ENCODE measurements at places on chromosomes 7 and 10.

- DNase-seq: no peak
Observed at GRCh38 chr10:88996927-88997326, 6.3 kb downstream of the FAS start.

GRCh38 chr10:16777473-16778370 lies 39.5 kb downstream of the RSU1 start:
- no peak for DNase-seq

DNA sequence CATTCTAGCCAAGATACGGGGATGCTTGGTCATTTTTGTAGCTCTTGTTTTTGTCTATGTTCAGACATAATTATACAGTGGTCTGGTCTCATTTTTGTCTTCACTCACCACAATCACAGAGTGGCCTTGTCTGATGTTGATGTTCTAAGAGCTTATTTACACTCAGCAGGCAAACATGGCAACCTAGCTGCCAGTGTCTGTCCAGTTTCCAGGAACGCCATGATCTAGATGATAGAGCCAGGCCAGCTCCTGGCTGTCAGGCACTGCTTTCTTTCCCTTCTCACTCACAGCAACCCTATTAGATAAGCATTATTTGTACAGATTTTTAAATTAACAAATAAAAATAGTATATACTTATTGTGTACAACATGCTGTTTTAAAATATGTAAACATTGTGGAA lies 98.6 kb upstream of the PHF14 start:
- no peak for DNase-seq

- DNase-seq: no peak
Observed at GRCh38 chr7:44067064-44067951, 1.9 kb upstream of the PGAM2 start.

DNA sequence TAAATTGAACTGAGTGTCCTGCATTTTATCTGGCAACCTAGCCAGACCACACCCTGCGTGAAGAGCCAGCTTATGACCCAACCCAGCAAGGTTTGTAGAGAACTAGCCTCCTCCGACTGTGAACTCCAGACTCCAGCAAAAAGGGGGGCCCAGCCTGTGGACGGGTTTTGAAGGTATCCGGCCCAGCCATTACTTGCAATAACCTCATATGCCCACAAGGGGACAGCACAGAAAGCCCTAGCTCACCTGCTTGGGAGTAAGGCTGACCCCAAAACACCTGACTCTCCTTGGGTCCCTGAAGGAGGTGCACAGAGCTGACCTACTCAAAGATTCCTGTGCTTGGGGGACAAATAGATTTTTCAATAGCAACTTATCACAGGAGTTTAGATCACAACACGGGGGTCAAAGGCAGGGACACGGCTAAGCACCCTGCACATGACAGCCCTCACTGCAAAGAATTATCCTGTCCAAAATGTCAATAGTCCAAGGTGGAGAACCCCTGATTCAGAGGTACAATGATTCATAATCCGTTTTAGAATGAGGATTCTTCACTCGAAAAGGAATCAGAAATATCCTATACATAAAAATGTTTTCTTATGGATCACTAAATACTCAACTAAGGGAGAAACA lies 4.6 kb downstream of the TRPV6 start:
- peak; percentile 3 for DNase-seq

- no peak for DNase-seq
Observed at GRCh38 chr10:6135039-6135438, 46.2 kb downstream of the RBM17 start.

GRCh38 chr10:67853512-67853911 lies 15.5 kb upstream of the DNAJC12 start:
- no peak for DNase-seq

DNA sequence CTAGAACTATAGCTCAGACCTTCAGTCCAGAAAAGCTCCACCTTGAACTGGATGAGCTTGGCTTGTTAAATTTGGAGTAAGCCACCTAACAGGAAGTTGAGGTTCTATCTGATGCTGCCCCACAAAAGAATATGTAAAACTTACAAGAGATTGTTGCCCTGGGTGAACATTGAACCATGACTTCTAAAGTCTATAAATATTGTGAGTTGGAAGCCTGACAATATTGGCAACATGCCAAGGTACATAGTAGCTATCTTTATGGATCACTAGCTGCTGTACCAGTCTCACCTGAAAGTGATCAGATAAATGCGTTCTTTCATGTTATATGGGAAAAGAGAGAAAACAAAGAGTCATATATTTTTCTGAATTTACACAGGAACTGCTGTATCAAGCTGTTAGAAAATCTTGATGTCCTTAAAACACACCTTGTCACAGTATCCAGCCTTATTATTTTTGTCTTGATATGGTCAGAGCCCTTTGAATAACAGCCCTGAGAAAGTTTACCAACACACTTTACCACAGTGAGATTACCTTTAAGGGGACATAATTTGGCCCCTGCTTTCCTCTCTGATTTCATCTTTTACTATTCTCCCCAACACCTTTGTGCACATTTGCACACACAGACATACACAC lies 92.0 kb downstream of the LSMEM1 start:
- no peak for DNase-seq

DNA sequence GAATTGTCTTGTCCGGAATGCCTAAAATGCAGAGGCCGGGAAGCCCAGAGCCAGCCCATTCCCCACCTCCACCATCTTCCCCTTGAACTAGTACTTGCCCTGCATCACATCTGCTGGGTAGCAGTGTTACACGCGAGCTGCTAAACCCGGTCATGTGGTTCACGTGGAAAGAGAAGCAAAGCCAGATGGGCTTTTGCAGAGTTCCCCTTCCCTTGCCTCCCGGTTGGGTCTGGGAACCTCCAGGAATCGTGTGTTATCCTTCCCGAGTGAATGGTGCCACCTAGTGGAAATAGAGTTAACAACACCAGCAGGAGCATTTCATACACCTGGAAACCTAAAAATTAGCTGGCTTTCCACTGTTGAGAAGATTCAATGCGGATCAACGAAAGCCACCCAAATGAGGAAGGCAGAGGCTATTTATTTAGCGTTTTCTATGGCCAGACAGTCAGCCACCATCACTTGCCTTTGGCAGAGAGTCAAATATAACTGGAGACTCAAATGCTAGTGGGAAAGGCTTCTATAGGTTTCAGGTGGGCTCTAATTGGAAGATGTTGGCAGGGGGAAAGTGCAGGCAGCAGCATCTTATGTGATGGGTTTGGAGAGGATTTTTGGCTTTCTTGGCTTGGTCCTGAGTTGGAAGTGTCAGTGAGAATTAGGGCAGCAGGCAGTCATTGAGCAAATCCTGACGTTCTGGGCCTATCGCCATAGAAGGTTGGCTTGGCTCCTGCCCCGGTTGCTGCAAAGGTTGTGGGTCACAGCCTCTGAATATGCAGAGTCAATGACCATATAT lies 12.9 kb upstream of the DENND2A start:
- DNase-seq: no peak

GRCh38 chr10:126290232-126290631 lies 98.0 kb downstream of the ADAM12 start:
- no peak for DNase-seq

DNA sequence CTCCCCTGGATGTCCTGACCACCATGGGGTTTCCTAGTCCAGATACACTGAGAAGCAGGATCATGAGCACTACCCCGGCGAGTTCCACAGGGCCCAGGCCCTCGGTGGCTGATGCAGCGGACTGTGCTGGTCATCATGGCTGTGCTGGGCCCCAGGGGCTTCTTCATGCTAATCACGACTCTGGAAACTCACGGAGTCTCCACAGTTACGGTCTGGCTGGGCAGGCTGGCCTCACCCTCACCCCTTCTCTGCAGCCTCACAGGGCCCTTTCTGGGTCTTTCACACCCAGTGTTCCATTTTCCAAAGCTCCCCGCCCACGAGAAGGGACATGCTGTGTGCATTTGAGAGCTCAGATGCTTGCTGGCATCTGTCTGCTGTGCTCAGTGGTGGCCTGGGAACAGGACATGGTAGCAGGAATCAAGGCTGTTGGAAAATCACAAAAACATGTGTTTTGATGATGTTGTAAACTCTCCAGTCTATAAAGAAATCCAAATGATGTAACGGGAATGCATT lies 119.0 kb downstream of the PTPN20 start:
- DNase-seq: no peak

GRCh38 chr7:105786520-105787470 lies 89.6 kb downstream of the ATXN7L1 start:
- DNase-seq: no peak

GRCh38 chr10:104096692-104097091 lies 11.0 kb upstream of the COL17A1 start:
- DNase-seq: no peak

DNA sequence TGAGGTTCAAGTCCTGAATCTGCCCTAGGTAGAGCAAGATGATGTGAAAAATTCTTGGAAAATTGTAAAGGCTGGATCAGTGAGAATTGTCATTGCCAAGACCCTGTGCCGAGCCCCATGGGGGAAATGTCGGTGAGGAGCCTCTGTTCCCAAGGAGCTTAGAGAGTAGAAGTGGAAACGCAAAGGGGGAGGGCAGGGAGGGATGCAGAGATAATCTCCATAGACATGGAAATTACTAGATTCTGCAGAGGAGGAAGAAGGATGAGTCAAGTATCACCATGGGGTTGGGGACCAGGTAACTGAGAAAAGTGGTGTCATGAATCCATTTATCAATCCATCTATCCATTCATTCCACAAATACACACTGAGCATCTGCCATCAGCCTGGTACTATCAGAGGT lies 26.0 kb downstream of the DUSP5 start:
- DNase-seq: no peak

DNA sequence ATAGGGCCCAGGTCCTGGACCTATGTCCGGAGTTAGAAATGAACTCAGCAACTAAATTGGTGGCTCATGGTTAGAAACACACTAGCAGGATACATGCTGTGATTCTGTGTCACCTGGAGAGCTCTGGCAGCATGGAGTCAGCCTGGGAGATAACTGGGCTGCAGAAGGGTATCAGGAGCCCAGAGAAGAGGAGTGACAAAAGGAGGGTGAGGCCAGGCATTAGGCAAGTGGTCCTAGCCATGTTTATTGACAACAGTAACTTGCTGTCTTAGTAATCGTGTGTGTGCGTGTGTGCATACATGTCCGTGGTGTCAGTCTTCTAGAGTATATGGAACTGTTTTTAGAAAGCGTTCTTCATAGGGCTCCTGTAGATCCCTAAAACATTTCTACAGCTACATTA lies 157.5 kb upstream of the PHYHIPL start:
- DNase-seq: no peak

DNA sequence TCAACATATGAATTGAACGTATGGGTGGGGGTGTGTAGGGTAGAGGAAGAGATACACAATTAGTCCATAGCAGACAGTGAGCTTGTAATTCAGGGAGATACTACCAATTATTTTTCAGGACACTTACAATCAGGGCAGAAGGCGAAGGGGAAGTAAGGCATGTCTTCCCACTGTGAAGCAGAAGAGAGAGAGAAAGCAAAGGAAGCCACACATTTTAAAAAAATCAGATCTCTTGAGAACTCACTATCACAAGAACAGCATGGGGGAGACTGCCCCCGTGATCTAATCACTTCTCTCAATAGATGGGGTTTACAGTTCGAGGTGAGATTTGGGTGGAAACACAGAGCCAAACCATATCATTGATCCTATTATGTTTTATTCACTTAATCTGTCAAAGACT lies 116.4 kb upstream of the RPA3 start:
- no peak for DNase-seq

DNA sequence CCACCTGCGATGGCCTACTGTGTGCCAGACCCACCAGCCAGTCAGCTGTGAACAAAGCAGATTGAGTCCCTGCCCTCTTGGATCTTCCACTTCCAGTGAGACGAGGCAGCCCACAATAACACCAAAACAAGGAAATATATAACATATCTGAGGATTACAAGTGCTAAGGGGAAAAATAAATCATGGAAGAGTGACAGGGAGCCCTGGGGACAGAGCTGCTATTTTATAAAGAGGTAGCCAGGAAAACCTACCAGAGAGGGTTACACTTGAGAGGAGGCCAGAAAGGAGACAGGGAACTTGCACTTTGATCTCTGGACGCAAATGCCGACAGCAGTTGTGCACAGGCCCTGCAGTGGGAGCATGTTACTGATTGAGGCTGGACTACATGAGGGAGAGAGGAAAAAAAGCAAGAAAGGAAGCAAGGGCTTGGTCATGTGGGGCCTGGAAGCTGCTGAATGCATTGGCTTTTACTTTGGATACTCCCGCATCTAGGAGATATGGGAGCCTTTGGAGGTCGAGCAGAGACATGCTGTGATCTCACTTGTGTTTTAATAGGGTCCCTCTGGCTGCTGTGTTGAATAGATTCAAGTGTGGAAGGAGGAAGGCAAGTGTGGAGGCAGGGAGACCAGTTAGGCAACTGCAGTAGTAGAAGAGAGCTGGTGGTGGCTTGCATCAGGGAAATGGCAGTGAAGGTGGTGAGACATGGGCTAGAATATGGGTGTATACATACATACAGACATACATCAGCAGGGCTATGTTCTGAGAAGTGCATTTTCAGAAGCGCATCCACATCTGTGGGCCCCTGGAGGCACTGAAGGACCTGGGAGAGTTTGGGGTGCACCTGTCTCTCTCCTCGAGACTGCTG lies 26.2 kb downstream of the MINDY4 start:
- no peak for DNase-seq

GRCh38 chr10:11245095-11245479 lies 227.4 kb downstream of the CELF2 start:
- DNase-seq: no peak

DNA sequence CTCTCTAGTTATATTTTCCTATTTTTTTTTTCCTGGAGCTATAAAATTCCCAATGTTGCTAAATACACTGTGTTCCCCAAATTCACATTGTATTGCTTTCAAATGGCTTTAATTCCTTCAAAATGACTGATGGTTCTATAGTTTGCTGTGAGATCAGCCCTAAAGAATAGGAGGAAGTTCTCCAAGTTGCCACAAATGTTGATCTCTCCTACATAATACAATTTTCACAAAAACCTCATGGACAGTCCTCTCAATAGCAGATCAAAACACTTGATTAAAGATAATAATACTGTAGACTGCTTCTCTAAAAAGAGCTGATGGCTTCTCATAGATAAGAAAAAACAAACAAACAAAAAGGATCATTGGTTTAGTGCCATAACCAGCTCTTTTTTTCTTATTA lies 97.8 kb upstream of the CAV2 start:
- no peak for DNase-seq

GRCh38 chr7:111630862-111631261 lies 68.6 kb upstream of the IMMP2L start:
- DNase-seq: no peak

- DNase-seq: no peak
Observed at GRCh38 chr10:88313878-88314277, 269.2 kb downstream of the RNLS start.

GRCh38 chr7:114620208-114620607 lies 205.6 kb downstream of the FOXP2 start:
- DNase-seq: no peak

GRCh38 chr10:102159051-102159597 lies 6.9 kb downstream of the NOLC1 start:
- DNase-seq: no peak

DNA sequence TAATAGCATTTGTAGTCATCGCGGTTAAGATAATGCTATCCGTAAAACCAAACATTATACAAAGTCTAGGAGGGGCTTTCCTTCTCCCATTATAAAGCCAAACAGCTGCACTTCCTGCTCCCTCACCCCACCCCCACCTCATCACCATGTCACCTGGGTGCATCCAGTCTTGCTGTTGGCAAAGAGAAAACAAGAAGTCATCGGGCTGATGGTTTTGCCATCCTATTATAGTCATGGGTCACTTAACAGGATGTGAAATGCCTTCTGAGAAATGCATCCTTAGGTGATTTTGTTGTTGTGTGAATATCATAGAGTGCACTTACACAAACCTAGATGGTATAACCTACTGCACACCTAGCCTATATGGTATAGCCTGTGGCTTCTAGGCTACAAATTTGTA lies 157.0 kb downstream of the BMPER start:
- no peak for DNase-seq

GRCh38 chr10:7308826-7309225 lies 102.0 kb downstream of the SFMBT2 start:
- no peak for DNase-seq
